A673 (cell line): ENCODE measurements at places on chromosomes 1 and 21.

DNA sequence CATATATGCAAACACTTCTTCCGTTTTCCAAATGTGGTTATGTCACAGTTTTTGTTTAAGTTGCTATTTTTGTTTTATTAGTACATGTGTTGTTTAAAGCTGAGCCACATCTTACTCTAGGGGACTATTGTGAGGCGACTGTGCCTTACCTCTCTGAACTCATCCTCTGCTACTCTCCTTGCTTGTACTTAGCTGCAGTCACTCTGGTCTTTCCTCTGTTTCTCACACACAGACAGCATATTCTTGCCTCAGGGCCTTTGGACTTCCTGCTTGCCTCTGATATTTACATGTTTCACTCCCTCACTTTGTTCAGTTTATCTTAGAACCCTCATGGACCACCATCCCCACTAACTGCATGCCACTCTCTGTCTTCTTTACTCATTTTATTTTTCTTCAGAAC, 101.1 kb downstream of the MACF1 start:
- no peak overlapping the region for H3K27ac ChIP-seq
- H3K36me3 ChIP-seq = peaks cover 23% of the 10 kb centered on the region
- H3K4me1 ChIP-seq = no peaks in the 10 kb centered on the region
- no peaks in the 10 kb centered on the region for H3K27me3 ChIP-seq
- no peak overlapping the region for H3K4me3 ChIP-seq
- no peak for DNase-seq

DNA sequence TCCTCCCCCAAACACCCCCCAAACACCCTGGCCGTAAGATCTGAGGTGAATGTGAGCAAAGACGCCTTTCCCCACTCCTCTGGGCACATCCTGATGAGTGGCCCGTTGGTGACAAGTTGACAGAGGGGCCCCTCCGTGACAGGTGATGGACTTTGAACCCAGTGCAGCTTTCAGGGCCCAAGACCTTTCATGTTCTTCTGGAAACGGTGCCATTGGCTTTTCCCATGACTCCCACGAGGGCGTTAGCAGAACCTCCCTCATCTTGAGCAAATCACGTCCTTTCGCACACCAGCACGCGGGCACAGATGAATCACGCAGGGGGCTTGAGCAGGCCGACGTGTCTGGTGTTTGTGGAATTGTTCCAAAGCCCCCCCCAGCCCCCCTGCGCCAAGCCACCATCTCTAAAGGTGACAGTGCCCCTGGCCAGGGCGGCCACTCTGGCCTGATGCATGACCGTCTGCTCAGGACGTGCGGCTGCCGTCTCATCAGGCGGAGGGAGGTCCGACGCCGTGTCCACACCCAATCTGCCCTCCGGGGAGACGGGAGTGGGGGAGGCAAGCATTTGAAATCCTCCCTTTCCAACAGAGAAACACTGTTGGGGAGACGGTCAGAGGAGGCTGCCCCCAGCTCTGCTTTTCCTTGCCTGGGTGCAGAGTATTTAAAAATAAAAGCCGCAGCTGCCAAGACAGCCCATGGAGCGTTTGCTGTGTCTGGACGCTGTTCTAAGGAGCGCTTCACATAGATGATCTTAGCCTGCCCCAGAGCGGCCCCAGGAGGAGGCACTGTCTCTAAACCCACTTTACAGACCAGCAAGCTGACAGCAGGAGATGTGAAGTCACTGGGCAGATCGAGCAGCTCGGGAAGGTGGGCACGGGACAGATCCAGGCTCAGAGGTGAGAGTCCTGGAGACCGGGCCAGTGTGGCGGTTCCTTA, 98.3 kb upstream of the ARHGEF16 start:
- H3K4me1 ChIP-seq = peaks cover 15% of the 10 kb centered on the region
- H3K4me3 ChIP-seq = no peak overlapping the region
- no peaks in the 10 kb centered on the region for H3K36me3 ChIP-seq

- DNase-seq = no peak
- H3K36me3 ChIP-seq = no peaks in the 10 kb centered on the region
- H3K27ac ChIP-seq = no peak overlapping the region
- no peak overlapping the region for H3K4me3 ChIP-seq
These were observed 47.8 kb upstream of the ECE1 start for GRCh38 chr1:21337928-21338572.

DNA sequence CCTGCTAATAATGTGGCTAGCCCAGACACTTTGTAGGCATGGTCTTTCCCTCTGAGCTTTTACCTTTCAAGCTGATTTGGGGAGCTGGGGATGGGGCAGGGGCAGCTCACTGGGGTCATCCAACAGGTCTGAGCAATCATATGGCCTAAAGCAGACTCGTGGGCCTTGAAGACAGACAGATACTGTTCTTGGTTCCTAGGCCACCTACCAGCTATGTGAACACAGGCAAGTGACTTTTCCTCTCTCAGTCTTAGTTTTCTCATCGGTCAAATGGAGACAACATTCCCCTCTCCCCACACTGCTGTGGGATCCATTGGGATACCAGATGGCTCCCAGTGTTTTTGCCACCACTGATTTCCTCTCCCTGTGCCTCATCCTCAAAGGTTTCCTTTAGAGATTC, 181.8 kb downstream of the RRAGC start:
- H3K27ac ChIP-seq = no peak overlapping the region
- H3K4me1 ChIP-seq = peaks cover 2% of the 10 kb centered on the region
- no peaks in the 10 kb centered on the region for H3K27me3 ChIP-seq

GRCh38 chr1:109980324-109981003, 4.1 kb upstream of the AHCYL1 start:
- H3K4me3 ChIP-seq = no peak overlapping the region
- DNase-seq = no peak
- no peak overlapping the region for H3K27ac ChIP-seq
- peaks cover 2% of the 10 kb centered on the region for H3K4me1 ChIP-seq
- H3K27me3 ChIP-seq = no peaks in the 10 kb centered on the region
